HFFc6 (cell line): ENCODE measurements at places on chromosomes 11 and 22. TPM values are rescaled to one million over a fixed set of nuclear protein-coding genes. Genes with fewer than 3 reads are reported as not detected.

- DNase-seq: no peak
Measured at GRCh38 chr11:68325183-68325906, 13.0 kb downstream of the LRP5 start.

GRCh38 chr11:131186629-131187101 is 183.8 kb upstream of the NTM start:
- DNase-seq: no peak

DNA sequence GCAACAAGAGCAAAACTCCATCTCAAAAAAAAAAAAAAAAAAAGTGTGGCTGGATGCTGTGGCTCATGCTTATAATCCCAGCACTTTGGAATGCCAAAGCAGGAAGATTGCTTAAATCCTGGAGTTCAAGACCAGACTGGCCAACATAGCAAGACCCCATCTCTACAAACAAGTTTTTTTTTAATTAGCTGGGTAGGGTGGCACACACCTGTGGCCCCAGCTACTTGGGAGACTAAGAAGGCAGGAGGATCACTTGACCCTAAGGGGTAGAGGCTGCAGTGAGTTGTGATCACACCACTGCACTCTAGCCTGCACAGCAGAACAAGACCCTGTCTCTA is 19.0 kb upstream of the FEZ1 start:
- DNase-seq: no peak

- no peak for DNase-seq
Measured at GRCh38 chr11:8527939-8528338, 66.1 kb downstream of the STK33 start.

DNA sequence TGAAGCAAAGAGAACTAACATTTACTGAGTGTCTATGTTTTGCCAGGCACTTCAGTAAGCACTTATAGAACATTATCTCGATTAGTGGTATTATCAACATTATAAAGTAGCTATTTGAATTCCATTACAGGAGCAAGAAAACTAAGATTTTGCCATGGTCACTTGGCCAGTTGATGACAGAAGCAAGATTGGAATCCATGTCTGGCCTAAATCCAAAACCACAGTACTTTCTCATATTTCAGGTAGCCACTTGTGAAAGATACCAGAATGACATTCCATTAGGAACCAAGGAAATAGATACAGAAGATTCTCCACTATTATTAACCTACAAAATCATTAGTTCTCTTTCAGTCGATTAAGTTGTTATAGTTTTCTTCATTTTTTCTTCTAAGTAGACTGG is 691.0 kb upstream of the API5 start:
- DNase-seq: no peak

DNA sequence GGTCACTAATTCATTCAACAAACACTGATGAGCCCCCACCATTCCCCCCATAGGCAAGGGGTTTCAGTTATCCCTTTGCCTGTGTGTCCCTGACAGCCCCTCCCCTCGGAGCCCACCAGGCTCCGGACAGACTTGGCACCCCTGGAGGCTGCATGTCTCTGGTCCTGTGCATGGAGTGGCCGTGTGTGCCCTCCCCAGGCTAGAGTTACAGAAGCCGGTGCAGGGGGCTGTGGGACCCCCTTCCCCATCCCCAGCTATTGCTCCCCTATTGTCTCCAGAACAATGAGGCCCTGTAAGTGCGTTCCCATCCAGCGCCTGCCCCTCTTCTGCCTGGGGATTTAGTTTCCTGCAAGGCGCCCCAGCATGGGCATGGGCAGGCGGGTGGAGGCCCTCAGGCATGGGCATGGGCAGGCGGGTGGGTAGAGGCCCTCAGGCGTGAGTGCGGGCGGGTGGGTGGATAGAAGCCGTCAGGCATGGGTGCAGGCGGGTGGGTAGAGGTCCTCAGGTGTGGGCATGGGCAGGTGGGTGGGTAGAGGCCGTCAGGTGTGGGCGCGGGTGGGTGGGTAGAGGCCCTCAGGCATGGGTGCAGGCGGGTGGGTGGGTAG is 1.5 kb downstream of the MUC2 start:
- DNase-seq: no peak

DNA sequence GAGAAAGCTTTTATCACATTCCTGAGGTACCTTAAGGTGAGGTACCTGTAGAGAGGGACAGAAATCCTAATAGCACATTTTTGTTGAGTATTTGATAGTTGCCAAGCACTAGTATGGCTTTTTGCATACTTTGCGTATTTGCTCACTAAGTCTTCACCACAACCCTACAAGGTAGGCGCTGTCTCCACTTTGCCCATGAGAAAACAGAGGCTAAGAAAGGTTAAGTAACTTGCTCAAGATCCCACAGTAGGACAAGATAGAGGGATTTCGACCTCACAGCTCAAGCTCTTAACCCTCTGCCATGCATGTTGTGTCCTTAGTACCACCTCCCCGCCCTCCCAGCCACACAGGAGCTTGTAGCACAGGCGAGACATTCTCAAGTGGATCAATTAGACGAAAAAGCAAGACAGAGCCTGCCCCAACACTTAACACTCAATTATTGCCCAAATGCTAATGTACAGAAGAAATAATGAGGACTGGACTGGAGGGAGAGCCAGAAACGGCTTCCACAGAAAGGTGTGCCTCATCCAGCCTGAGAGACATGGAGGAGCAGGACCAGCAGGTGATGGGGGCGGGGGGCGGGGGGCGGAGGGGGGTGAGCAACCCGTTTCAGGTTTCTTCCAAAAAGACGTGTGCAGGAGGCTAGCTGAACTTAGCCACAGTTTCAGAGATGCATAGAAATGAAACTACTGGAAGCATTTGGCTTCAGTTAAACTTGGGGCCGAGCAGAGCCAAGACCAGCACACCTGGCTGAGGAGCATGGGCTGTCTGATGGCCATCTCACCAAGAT is 26.7 kb upstream of the CD44 start:
- DNase-seq: peak; percentile 34

- DNase-seq: no peak
Measured at GRCh38 chr11:7964261-7964660, 986 bp downstream of the NLRP10 start.

The PRPF19 gene
- 81.4 to 89.6 TPM (median 86.7 TPM) in 3 replicates for total RNA-seq

The SF3A1 gene
- total RNA-seq: 166 to 173 TPM (median 168 TPM) in 3 replicates

The ASPHD2 gene
- total RNA-seq: 0.85 and 2.3 TPM in 2 replicates

The ANO9 gene
- total RNA-seq: not detected in 3 replicates

The ARHGAP42 gene
- 1.3 to 2.7 TPM (median 1.4 TPM) in 3 replicates for total RNA-seq

The ST14 gene
- total RNA-seq: not detected in 2 replicates
